ENCODE measurements at places on chromosomes 4 and X. TPM values are rescaled to one million over a fixed set of nuclear protein-coding genes. Genes with fewer than 3 reads are reported as not detected.

The ARAF gene
- polyA plus RNA-seq: 55.5 TPM

The RASGEF1B gene
- 8.7 TPM for polyA plus RNA-seq

The ARSJ gene
- 0.27 TPM for polyA plus RNA-seq

The HPSE gene
- polyA plus RNA-seq: 4.3 TPM

The HAUS3 gene
- 3.8 TPM for polyA plus RNA-seq

The EXOC1L gene
- polyA plus RNA-seq: not detected

The SCML2 gene
- polyA plus RNA-seq: 3.9 TPM

The PSAPL1 gene
- not detected for polyA plus RNA-seq

The GPR143 gene
- polyA plus RNA-seq: 5.8 TPM

The USP51 gene
- 1.1 TPM for polyA plus RNA-seq

The DMRTC1 gene
- polyA plus RNA-seq: 0.83 TPM

The ETNPPL gene
- polyA plus RNA-seq: 23.0 TPM

The GYPB gene
- polyA plus RNA-seq: not detected

The TRIM61 gene
- polyA plus RNA-seq: not detected

The ADH1C gene
- polyA plus RNA-seq: not detected

The SUPT20HL1 gene
- polyA plus RNA-seq: not detected

The PPP4R3C gene
- polyA plus RNA-seq: not detected

The CT45A5 gene
- not detected for polyA plus RNA-seq
